Suprapubic skin (tissue), 4 donors: ENCODE measurements at places on chromosomes 13 and 19. TPM values are rescaled to one million over a fixed set of nuclear protein-coding genes. Genes with fewer than 3 reads are reported as not detected.

Gene SELENOV
- total RNA-seq = not detected

DNA sequence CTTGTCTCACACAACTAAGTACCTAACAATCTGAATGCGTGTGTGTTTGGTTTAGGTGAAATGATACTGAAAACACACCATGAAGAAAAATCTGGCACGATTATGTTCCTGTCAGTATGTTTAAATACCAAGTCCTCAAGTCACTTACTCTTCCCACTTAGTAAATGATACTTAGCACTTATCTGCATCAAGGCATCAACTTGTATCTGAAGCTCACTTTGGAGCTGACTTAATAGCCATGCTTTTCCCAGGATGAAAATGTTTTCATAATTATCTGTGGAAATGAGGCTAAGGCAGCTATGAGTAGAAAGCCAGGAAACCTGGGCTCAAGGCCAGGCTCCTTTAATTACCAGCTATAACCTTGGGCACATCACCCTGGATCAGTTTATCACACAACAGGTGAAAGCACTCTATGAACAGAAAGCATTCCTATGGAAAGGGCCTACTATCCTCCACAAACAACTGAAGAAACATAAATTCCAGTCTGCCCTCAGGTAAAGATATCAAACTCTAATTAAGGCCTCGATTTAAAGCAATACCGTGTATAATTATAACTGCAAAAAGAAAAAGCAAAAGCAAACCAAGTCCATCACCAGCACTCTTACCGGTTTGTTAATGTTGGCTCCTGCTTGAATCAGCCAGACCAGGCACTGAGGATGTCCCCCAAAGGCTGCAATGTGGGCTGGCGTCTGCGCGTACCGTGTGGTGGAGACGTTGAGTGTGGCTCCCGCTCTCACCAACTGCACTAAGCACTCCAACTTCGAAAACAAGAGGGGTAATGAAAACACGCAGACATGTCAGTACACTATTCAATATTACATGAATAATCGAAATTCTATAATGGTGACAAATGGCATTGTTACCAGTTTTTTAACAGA is 4.6 kb downstream of the ANKRD10 start:
- DNase-seq = no peak

DNA sequence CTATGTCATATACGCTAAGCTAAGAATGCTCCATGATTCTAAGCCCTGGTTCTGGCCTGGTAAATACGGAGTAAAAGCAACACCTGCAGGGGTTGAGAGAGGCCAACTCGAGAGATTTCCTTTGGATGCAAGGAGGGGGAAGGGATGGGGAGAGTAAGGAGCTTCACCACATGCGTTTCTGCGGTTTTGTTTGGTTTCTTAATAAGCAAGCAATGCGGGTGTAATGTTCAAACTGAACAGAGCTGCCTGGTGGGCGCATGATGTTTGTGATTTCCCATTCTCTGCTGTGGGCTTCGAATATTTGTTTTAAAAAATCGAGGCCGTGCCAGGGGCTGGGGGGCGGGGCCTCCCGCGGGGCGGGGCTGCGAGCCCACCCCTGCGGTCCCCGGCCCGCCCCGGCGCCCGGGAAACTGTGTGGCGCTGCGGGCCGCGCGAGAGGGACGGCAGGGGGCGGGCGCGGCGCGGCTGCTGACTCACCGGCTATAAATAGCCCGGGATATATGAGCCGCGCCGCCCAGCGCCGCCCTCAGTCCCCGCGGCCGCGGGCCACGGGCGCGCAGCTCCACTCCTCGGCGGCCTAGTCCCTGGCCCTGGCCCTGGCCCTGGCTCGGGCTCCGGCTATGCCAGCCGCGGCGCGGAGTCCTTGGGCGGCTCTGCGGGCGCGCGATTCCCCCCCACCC is 5.1 kb downstream of the BBC3 start:
- DNase-seq = peak; percentile 93

DNA sequence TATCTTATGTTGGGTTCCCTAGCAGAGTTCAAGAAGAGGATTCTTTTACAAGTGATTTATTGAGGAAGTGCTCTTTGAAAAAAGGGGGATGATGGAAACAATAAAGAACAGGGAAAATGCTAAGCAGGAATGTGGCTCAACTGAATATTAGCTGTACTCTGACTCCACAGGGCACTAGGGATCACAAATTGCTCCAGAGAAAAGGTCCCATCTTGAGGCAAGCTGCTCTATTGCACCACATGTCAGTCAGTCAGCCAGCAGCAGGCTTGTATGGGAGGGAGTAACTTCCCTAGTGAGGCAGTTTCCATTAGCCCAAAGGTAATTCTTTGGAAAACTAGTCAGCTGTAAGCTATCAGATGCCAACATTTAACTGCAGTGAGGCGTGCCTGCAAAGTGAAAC is 73.3 kb upstream of the FNDC3A start:
- no peak for DNase-seq

Gene RNF17
- not detected for total RNA-seq

DNA sequence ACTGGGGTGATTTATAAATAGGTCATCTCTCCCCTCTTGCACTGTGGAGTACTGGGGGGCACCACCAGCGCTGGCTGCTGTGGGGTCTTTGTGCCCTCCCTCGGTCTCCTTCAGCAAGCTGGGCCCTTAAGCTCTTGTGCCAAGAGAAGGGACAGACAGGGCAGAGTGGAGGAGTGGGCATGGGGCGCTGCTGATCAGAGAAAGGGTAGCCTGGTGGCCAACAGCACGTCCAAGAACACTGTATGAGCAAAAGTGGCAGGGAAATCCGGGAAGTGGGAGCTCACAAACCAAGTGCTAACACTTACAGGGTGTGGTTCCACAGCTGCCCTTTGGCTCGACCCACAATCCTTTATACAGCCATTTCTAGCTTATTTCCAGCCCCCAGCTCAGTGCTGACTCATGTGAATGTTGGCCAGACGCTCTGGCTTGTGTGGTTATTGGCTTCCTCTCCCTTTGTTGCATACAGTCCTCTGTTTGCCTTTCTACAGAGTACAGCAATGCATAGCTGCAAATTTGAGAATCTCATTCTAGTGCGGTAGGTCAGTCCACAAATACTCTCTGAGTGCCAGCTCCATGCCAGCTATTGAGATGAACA is 298.8 kb downstream of the SHISA2 start:
- DNase-seq = no peak

DNA sequence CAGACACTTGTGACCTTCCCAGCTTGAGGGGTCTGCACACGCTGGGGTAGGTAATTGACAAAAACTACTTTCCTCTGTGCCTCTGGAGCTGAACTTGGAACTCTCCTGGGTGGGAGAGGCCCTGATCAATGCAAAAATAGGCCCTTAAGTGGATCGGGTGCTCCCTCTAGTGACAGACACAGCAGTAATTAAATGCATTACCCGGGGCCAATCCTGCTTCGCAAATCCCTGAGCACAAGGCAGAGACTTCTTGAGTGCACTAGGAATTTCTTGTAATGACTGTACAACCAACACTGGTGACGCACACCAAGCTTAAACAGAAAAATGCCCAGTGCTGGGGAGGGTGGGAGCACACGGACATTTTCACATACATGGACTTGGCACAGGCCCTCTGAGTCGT is 10.6 kb upstream of the UBE2S start:
- DNase-seq = no peak

DNA sequence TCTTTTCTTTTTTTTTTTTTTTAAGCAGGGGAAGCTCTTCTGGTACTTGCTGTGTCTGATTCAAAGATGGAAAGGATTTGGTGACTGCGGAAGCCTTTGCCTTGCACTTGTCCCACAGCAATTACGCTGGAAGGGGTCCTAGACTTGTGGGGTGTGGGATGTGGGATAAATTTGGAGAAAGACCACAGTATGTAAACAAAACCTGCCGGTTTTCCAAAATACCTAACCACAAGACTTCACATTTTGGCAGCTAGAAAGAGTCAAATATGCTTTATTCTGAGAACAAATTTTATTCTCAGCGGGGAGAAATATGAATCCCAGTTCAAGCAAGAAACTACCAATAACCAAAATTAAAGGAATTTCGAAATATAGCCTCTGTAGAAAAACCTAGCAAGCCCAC is 176.5 kb downstream of the SPRY2 start:
- no peak for DNase-seq
